ENCODE measurements at places on chromosomes 6 and 20. TPM values are rescaled to one million over a fixed set of nuclear protein-coding genes. Genes with fewer than 3 reads are reported as not detected.

GRCh38 chr6:154325142-154325541 is 31.5 kb downstream of the IPCEF1 start:
- no peak for DNase-seq

The MTCH1 gene
- 133 TPM for total RNA-seq

DNA sequence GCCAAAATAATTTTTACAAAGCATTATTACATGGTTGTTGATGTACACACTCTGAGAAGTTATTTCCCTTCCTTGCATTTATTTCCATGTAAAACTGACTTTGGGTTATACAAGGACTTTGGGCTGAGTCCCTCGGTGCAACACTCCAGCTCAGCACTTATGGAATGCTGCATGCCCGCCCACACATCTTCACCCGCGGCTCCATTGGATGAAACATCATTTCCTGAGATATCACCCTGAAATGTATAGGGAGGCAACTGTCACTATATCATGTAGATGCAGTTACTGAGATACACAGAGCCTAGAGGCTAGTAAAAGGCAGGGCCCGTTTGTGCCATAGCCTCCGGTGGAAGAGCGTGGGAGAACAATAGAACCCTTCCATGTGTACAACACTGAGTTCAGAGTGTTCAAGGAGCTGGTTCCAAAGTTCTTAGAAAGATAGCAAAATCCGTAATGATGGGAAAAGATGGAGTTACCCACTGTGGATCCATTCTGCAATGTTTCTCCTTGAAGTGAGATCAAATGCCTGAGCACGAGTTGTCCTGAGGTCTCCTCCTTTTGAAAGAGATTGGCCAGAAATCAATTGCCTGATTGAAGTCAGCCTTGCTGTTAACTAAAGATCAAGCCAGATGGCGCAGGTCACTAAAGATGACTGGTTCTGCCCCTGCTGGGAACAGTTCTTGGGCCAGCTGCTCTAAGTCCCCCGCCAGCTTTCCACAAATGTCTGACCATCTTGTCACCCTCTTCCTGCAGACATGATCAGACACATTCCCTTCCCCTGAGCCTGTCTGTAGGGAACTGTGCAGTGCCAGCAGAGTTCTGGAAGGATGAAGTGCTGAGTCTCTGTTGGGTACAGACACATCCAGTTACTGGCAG is 100.9 kb upstream of the IYD start:
- DNase-seq = no peak

GRCh38 chr6:121319112-121319553 is 15.1 kb downstream of the TBC1D32 start:
- DNase-seq = no peak

GRCh38 chr6:154569156-154569862 is 58.8 kb upstream of the CNKSR3 start:
- no peak for DNase-seq

- DNase-seq = no peak
These were observed 31.1 kb downstream of the TFAP2B start for GRCh38 chr6:50849796-50850180.

GRCh38 chr6:167757821-167758220 is 68.9 kb upstream of the AFDN start:
- no peak for DNase-seq

DNA sequence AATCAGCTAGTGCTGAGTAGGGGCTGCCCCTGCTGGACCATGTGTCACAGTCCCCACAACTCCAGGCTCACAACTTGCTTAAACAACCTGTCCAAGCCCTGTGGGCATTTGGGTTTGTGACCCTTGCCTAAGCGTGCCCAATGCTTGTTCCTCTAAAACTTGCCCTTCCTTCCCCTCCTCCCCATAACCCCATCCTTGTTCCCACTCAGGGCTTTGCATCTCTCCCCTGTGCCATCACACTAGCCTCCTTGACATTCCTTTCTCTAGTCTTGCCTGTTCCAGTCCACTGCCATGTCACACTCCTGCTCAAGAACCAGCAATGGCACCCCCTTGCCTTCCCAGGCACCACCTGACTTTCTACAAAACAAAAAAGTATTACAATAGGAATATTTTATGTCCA is 2.3 kb upstream of the DLGAP4 start:
- no peak for DNase-seq

GRCh38 chr6:90224196-90224595 is 72.4 kb downstream of the BACH2 start:
- no peak for DNase-seq

The DEF6 gene
- 0.47 TPM for total RNA-seq

GRCh38 chr6:158630938-158631616 is 13.5 kb downstream of the DYNLT1 start:
- DNase-seq = no peak

The INSM1 gene
- 15.9 TPM for total RNA-seq

DNA sequence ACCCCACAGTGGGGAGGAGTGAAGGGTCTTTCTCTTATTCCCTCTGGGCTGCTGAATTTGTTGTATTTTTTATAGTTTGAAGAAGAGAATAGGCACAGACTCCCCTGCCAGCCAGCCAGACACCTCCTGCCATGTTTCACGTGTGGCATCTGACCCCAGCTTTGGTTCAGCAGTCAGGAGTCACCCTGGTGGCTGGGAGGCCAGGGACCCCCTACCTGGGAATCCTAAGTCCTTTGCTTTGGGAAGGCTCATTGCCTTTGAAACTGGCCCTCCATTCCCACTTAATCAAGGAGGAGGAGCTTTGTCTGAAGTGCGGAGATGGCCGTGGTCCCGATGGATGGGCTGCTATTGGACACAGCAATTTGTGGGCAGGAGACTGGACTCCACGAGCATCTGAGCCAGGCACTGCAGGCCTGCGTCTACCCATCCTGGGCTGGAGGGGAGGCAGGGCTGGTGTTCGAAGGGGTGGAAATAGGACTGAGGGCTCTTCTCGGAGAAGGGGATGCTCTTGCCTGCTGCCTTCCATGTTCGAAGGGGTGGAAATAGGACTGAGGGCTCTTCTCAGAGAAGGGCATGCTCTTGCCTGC is 196.1 kb downstream of the DLL1 start:
- no peak for DNase-seq

GRCh38 chr20:35299780-35300179 is 7.6 kb upstream of the FAM83C start:
- no peak for DNase-seq

The LAMP5 gene
- 4.8 TPM for total RNA-seq

The FAM209A gene
- not detected for total RNA-seq

DNA sequence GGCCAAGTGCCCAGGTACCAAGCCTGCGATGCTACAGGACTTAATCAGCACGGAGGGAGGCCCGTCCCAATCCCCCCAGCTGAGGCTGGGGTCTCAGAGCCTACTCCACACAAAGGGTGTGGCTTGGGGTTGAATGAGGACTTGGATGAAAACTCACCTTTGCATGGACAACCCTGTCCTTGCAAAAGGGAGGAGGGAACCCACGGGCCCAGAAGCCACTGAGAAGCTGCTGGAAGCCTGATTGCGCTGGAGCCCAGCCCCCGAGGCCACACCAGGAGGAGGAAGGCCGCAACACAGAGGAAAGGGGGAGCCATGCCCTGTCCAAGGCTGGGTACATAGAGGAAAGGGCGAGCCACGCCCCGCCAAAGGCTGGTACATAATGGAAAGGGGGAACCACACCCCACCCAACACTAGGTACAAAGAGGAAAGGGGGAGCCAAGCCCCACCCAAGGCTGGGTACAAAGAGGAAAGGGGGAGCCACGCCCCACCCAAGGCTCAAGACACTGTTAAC is 158.8 kb downstream of the DLL1 start:
- DNase-seq = no peak

DNA sequence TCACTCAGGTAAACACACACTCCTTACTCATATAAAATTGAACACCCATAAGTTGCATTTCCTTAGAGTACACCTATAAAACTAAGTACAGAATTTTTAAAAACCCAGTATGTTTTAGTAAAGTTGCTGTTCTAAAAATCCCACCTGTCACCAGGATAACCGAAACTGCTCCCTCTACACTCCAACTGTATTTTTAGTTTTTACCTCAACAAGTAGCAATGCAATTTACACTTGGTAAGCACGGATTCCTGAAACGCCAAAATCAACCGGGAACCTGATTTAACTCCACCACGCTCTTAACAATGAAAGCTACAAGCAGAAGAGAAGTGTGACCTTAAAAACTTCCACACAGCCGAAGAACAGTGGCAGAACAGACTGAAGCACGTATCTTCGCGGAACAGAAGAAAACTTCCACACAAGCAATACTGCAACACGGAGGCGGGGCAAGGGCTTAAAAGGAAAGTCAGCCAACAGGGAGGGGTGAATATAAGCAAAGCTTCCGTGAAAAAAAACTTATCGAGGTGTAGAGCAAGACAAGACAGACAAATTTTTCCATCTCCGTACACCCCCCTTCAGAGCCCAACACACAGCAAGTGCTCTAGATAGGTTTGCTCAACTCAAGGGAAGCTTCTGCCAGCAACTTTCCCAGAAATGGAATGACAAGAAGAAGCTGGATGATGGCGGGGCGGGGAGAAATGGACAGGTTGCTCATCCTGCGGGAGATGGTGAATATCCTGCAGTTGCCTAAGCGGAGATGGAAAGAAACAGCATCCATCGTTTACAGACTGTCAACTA is 1.4 kb downstream of the STAU1 start:
- no peak for DNase-seq

The TENT5A gene
- total RNA-seq = 3.4 TPM

GRCh38 chr6:24911796-24912382 is 23.9 kb downstream of the RIPOR2 start:
- no peak for DNase-seq

- no peak for DNase-seq
These were observed 99.5 kb downstream of the ADTRP start for GRCh38 chr6:11679099-11679498.

GRCh38 chr6:56050530-56051201 is 175.3 kb upstream of the BMP5 start:
- no peak for DNase-seq

GRCh38 chr6:147950623-147950987 is 392.0 kb upstream of the SASH1 start:
- DNase-seq = no peak

The VGLL2 gene
- not detected for total RNA-seq

The CRIP3 gene
- total RNA-seq = 3.9 TPM

The CNBD2 gene
- total RNA-seq = 5.5 TPM

DNA sequence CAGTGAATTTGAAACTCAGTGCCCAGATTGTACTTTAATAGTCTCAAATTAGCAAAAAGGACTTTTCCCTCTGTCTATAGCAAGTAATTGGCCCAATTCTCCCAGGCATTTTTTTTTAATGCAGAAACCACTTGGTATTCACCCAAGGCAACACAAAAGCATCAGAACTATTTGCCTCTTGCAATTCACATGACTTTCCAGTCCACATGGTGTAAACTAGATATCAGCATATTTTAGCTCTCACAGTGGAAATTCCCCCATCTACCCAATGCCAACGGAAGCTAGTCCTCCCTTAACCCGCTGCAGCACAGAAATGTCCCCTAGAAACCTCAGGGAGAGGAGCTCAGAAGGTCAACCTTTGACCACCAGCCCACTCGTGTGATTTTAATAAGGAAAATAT is 103.4 kb upstream of the CDYL start:
- no peak for DNase-seq

The LY6G6F gene
- not detected for total RNA-seq

GRCh38 chr20:41304002-41304401 is 13.5 kb downstream of the ZHX3 start:
- DNase-seq = no peak

- DNase-seq = no peak
These were observed 180.1 kb upstream of the AKAP12 start for GRCh38 chr6:151059612-151060095.

GRCh38 chr6:20038410-20039204 is 173.7 kb downstream of the MBOAT1 start:
- DNase-seq = no peak

DNA sequence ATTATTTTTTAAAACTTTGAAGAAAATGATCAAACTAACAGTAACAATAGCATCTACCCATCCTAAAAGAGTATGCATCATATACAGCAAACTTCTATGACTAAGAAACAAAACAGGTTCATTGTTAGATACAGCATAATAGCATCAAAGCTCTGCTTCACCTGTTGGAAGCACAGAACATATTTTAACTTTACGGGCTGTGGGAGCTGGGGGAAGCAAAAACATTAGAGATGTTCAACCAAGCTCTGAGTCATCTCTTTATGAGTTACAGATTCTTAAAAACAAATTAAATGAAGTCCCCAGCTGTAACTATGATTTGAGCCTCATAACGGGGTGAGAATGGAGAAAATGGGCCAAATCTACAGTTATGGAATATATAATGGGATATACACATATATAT is 63.4 kb downstream of the SYNE1 start:
- no peak for DNase-seq

The GNL1 gene
- total RNA-seq = 38.1 TPM

DNA sequence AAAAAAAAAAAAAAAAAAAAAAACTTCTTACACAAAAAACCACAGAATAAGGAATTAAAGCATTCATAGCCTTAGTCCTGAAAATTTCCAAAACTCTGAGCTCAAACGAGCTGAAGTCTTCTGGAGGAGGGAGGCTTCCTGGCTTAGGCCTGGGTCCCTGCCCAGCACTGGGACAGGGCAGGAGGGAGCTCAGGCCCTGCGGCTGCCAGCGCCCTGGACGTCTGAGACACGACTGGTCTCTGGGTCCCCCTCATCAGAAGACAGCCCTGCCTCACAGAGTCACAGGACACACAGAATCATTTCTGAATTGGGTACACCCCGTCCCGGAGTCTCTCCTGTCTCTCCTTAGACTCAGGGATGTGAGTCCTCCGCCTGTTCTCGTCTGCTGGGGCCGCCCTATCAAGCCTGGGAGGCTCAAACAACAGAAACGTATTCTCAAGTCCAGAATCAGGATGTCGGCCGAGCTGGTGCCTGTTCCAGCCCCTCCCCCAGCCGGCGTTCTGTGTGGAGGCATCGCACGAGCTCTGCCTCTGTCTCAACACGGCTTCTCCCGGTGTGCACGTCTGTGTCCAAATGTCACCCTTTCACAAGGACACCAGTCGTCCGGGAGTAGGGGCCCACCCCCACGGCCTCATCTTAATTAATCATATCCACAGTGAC is 39.4 kb downstream of the ZBTB46 start:
- DNase-seq = no peak

The ZC2HC1B gene
- 0.31 TPM for total RNA-seq

DNA sequence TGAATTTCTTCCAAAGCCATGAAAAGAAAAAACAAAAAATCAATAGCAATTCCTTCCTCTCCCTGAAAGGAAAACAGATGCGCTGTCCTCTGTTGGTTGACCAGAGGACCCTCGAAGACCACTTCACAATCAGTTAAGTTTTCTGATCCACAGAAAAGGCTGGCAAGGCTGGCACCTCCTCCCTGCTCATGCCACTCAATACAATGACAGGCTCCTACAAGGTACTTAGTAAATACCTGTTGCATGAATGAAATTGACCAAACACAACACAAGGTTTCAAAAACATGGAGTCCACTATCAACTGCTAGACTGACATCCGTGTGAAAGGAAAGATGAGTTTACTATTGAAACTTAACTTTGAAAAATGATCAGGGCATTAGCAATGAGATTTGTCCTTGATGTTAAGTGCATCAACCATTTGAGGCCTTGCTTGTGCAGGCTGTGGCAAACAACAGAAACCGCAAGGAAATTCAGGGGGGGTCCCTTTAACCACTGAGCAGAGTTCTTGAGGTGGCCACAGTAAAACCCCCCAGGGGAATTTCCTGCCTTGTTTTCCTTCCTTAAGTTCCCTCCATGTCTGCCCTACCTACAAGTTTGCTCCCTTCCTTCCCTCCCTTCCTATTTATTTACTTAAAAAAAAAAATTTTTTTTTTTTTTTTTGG is 27.9 kb upstream of the RTF2 start:
- no peak for DNase-seq

The SLC17A3 gene
- not detected for total RNA-seq

GRCh38 chr6:16367571-16367970 is 129.2 kb downstream of the GMPR start:
- DNase-seq = no peak
